ENCODE measurements at places on chromosomes 7 and 10. TPM values are rescaled to one million over a fixed set of nuclear protein-coding genes. Genes with fewer than 3 reads are reported as not detected.

GRCh38 chr10:104049504-104050250, 36.0 kb downstream of the COL17A1 start:
- H3K4me3 ChIP-seq = no peak overlapping the region
- H3K36me3 ChIP-seq = no peaks in the 10 kb centered on the region
- no peak for DNase-seq
- H3K27ac ChIP-seq = no peak overlapping the region
- no peaks in the 10 kb centered on the region for H3K27me3 ChIP-seq

GRCh38 chr7:46756996-46757395, 824.9 kb downstream of the TNS3 start:
- H3K27me3 ChIP-seq = no peaks in the 10 kb centered on the region
- no peaks in the 10 kb centered on the region for H3K4me1 ChIP-seq
- no peak overlapping the region for H3K4me3 ChIP-seq

GRCh38 chr10:62733654-62734293, 70.7 kb upstream of the ADO start:
- DNase-seq = no peak
- no peaks in the 10 kb centered on the region for H3K4me1 ChIP-seq
- H3K27me3 ChIP-seq = no peaks in the 10 kb centered on the region
- no peak overlapping the region for H3K27ac ChIP-seq
- H3K36me3 ChIP-seq = no peaks in the 10 kb centered on the region

DNA sequence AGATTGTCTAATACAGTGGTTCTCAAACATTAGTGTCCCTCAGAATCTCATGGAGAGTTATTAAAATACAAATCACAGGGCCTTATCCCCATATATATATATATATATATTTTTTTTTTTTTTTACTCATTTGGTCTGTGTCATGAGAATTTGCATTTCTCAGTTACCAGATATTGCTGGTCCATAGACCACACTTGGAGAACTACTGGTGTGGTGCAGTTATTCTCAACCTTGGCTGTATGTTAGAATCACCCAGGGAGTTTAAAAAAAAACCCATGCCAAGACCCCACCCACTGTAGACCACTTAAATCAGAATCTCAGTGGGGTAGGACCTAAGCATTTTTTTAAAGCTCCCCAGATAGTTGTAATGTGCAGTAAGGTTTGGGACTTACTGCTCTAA, 179.9 kb downstream of the AUTS2 start:
- no peak overlapping the region for H3K4me3 ChIP-seq
- DNase-seq = no peak
- H3K36me3 ChIP-seq = no peaks in the 10 kb centered on the region
- no peaks in the 10 kb centered on the region for H3K4me1 ChIP-seq
- no peaks in the 10 kb centered on the region for H3K27me3 ChIP-seq

GRCh38 chr7:128954830-128955802, 17.4 kb downstream of the IRF5 start:
- H3K36me3 ChIP-seq = peaks cover 62% of the 10 kb centered on the region
- no peaks in the 10 kb centered on the region for H3K27me3 ChIP-seq
- DNase-seq = no peak
- H3K27ac ChIP-seq = no peak overlapping the region
- H3K4me3 ChIP-seq = no peak overlapping the region

DNA sequence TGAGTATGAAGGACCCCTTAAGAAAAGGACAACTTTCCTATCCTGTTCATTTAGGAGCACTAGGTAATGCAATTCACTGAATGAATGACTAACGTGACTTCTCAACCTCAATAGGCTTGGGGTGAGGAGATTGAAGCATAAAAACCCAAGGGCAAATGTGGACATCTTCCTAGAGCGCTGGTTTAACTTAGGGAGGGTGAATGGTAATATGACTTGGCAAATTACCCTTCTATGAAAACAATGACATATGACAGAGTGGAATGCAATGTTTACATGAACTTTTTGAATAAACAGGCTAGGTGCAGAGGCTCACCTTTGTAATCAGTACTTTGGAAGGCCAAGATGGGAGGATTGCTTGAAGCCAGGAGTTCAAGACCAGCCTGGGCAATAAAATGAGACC, 83.9 kb upstream of the ANK3 start:
- no peaks in the 10 kb centered on the region for H3K36me3 ChIP-seq
- no peak for DNase-seq
- H3K4me3 ChIP-seq = no peak overlapping the region

DNA sequence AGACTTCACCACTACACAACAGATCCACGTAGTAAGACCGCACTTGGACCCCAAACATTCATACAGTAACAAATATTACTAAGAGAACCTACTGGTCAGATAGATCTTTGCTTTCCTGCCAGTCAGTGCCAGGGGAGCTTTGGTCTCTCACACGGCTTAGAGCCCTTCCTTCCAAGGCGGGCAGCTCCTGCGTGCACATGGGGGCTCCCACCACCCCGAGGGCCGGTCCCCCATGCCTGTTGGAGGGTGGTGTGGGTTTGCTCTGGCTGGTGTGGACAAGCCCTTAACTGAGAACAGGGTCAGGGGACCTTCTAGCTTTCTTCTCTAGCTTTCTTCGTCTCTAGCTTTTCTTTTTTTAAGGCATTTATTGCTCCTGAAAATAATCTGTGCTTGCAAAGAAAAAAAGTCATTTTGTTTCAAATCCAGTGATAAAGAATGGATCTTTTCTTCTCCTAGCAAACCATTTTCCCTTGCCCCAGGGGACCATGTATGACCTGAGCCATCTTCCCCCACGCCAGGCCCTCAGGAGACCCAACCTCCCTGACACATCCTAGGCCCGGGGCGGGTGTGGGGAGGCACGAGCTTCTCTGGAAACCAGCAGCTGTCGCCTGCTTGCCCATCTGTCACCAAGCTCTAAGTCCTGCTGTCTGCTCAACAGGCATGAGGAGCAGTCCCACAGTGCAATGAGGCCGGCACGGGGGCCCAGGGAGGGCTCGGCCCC, 591.1 kb downstream of the PTPRN2 start:
- no peak overlapping the region for H3K27ac ChIP-seq
- H3K27me3 ChIP-seq = no peaks in the 10 kb centered on the region

DNA sequence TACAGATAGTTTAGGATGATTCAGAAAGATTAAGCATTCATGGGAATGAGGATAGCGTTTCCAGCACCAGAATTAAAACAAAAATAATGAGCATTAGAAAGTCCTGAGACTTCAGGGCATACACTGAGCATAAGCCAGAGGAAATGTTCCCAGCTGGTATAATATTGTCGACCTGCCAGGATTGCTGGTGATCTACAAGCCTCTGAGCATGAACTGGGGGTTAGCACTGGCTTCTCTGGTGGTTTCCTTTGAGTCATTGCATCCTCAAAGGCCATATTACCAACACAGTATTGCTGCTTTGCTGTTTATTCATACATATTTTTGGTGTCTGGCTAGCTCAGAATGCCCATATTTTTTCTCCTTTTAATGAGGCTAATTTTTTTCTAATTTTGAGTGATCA, 10.7 kb upstream of the ATRNL1 start:
- H3K4me1 ChIP-seq = no peaks in the 10 kb centered on the region
- no peaks in the 10 kb centered on the region for H3K36me3 ChIP-seq
- DNase-seq = no peak
- no peak overlapping the region for H3K27ac ChIP-seq
- H3K4me3 ChIP-seq = no peak overlapping the region

DNA sequence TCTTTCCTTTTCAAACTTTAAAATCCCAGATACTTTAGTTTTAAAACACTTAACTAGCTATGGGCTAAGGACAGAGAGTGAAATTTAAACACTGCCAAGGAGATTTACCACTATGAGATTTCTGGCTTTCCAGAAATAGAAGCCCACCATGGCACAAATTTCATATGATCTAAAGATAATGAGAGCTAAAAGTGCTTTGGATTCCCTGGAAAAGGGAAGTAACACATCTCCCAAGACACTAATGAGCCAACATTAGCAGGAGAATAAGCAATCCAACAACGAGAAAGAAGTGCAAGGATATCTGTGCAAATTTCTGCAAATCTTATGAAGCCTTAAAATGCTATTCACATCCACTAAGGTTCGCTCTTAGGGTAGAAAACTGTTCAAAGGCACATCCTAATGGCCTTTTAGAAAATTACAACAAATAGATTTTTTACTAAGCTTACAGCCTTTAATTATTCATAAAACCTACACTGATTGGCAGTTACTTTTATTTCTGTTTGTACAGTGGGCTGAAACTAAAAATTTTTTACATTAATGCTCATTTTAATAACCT, 100.3 kb downstream of the RAPGEF5 start:
- H3K27ac ChIP-seq = no peak overlapping the region
- no peaks in the 10 kb centered on the region for H3K36me3 ChIP-seq
- H3K4me3 ChIP-seq = no peak overlapping the region
- no peak for DNase-seq

MSS51 gene
- 0.19 TPM for total RNA-seq

PRPS1L1 gene
- not detected for total RNA-seq

FANK1 gene
- total RNA-seq = not detected

IGFBP3 gene
- total RNA-seq = 321 TPM
